ENCODE measurements at places on chromosomes 7 and 10.

GRCh38 chr7:1607001-1607400, 37.2 kb upstream of the PSMG3 start:
- no peak for DNase-seq

DNA sequence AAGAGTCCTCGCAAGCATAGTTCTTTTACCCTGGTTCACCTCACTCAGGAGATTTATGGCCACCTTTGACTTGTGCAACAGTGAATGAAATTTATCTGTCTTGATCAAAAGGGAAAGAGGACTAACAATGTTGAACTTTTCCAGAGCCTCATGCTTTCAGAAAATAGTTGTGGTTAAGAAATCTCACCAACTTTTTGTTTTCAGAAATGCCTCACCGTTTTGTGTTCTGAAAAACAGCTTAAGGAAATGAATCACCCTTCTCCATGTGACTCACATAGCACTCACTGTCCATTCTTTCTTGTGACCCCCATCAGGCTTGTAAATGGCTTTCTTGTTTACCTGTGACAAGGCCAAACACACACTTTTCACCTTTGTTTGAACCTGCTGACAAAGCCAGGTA, 148.6 kb upstream of the FAM3C start:
- peak; percentile 84 for DNase-seq

- no peak for DNase-seq
Measured at GRCh38 chr7:100396421-100396982, 23.2 kb downstream of the PILRA start.

- DNase-seq = no peak
Measured at GRCh38 chr10:3532644-3533043, 252.4 kb downstream of the KLF6 start.

- DNase-seq = no peak
Measured at GRCh38 chr7:93198472-93198871, 27.8 kb downstream of the HEPACAM2 start.

DNA sequence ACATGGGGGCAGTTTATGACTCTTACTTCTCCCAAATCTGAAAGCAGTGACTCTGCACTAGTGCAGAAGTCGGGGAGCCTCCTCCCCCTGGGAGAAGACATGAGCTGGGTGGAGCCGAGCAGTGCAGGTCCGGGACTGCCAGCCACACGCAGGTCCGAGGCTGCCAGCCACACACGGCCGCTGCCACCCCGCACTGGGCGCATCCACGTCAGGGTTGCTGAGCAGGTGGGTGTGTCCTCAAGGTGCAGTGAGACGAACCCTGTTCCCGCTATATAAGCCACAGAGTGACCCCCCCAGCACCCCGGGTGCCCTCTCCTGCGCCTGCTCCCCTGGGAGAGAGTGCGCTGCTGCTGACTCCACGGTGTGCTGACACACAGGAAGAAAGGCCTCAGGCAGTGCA, 430.2 kb downstream of the PTPRN2 start:
- DNase-seq = no peak

DNA sequence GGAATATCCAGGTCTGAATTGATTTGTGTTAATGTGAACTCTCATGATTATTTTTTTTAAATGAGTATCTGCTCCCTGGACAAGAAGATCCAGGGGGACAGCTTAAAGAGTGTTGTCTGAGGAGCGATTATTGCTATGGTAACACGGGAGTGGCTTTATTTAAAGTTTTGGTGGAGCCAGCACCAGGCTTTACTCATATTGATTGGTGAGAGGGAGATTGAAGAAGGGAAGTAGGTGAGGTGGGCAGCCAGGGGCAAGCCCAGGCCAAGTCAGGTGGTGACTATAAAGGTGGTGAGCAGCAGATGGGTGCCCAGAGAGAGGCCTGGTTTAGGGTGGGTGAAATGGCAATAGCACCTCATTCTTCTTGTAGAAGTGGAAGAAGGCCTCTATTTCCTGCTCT, 10.2 kb upstream of the AGR2 start:
- no peak for DNase-seq

- no peak for DNase-seq
Measured at GRCh38 chr10:131686781-131687420, 213.9 kb upstream of the PPP2R2D start.

DNA sequence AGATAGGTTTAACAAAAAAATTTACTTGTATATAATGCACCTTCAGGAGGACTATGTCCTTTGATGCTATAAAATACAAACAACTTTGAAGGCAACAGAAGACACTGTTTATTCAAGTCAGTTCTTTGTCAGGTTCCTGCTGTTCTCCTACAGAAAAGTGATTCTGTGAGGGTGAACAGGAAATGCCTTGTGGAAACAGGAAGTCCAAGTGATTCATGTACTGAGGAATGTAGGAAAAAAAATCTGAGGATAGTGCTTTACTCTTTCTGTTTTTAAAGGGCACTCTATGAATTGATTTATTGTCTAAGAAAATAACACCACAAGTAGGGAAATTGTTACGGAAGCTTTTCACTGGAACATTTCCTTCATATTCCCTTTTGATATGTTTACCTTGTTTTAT, 171.9 kb downstream of the HDAC9 start:
- DNase-seq = peak; percentile 88

DNA sequence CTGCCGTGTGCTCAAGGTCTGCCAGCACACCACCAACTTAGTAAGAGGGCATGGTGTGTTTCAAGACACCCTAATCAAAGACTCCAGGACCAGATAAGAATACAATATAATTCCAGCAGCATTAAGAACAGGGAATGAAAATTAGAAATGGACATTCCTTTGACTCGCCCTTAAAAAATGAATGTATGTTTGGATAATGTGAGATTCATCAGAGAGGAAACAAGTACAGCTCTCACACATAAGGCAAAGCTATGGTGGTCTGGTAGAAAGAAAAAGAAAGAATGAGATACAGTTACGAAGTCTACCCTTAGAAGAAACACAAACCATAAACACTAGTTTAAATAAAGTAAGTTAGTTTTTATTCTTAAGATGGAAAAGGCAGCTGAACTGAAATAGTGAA, 174.8 kb upstream of the ANK3 start:
- no peak for DNase-seq

Data from COLO829 (cell line).